NCI-H1092 (cell line): ENCODE measurements at places on chromosomes 7 and 10.

- no peak for DNase-seq
Measured at GRCh38 chr10:21813946-21814345, 189.6 kb downstream of the DNAJC1 start.

- no peak for DNase-seq
Measured at GRCh38 chr10:51617576-51618235, 81.7 kb downstream of the CSTF2T start.

- DNase-seq, result no peak
Measured at GRCh38 chr10:81036257-81036656, 498.6 kb downstream of the SH2D4B start.

DNA sequence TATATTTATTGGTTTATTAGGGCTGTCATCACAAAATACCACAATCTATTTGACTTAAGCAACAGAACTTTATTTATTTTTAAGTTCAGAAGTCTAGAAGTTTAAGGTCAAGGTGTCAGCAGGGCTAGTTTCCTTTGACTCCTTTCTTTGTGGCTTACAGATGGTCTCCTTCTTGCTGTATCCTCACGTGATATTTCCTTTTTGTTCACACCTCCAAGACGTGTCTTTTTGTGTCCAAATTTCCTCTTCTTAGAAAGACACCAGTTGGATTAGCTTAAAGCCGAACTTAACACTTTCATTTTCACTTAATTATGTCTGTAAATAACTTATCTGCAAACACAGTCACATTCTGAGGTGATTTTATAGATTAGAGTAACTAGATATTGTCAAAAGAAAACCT, 631.4 kb upstream of the POT1 start:
- DNase-seq, result no peak

GRCh38 chr10:17756557-17757217, 4.7 kb downstream of the TMEM236 start:
- DNase-seq, result no peak

- peak; percentile 31 for DNase-seq
Measured at GRCh38 chr10:31927884-31928548, 615 bp downstream of the ARHGAP12 start.

GRCh38 chr7:149280151-149280550, 18.2 kb downstream of the ZNF783 start:
- DNase-seq, result no peak
